ENCODE measurements at places on chromosomes 12 and 14.

- DNase-seq = no peak
Observed at GRCh38 chr12:61797266-61797665, 462.9 kb upstream of the USP15 start.

GRCh38 chr12:78797196-78797931 is 67.2 kb upstream of the SYT1 start:
- DNase-seq = no peak

DNA sequence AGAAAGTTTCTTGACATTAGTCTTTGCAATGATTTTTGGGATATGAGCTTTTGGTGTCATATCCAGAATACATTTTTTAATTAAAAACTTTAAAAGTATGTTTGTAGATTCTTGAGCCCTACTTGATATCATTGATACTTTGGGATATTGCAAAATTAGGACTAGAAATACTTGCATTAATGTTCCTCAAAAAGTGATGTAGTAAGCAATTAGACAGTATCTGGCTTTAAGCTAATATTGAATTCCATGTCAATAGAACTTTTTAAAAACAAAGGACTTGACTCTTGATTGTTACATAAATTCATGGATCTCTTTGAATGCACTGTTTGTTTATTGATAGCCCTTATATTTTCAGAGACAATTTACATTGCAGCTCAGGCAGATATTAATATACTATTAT is 15.6 kb downstream of the PEX5 start:
- DNase-seq = no peak

- peak; percentile 70 for DNase-seq
Observed at GRCh38 chr12:109715310-109716091, 1.9 kb downstream of the FAM222A start.

GRCh38 chr12:107109726-107110719 is 16.7 kb upstream of the CRY1 start:
- peak; percentile 39 for DNase-seq

DNA sequence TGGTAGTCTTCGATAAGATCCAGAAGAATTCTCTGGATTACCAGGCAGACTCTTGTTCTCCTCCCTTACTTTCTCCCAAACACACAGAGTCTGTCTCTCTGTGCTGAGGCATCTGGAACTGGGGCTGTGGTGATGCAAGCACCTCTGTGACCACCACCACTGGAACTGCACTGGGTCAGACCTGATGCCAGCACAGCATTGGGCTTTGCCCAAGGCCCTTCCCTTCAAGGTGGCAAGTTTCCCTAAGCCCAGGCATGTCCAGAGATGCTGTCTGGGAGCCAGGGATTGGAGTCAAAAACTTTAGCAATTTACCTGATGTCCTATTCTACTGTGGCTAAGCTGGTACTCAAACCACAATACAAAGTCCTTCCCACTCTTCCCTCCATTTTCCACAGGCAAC is 14.6 kb upstream of the TMPRSS12 start:
- DNase-seq = no peak

DNA sequence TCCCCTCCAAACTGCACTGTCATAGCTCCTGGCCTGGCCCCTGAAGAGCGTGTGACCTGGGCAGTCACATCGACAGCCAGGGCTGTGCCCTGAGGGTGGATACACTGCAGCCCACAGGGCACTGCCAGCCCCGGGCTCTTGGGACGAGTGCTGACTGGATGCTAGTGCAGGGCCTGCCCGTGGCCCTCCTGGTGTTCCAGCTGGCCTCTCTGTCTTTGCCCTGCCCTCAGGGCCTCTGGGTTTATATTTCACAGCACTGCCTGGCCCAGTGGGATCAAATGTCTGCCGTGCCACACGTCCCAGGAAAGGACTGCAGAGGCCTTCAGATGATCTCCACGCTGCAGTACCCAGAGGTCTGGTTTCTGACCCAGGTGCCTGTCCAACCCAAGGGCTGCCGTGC is 10.1 kb upstream of the CCDC197 start:
- no peak for DNase-seq

GRCh38 chr14:51283402-51284085 is 43.5 kb downstream of the TMX1 start:
- DNase-seq = no peak

- DNase-seq = no peak
Observed at GRCh38 chr12:66187036-66187435, 2.0 kb upstream of the IRAK3 start.

DNA sequence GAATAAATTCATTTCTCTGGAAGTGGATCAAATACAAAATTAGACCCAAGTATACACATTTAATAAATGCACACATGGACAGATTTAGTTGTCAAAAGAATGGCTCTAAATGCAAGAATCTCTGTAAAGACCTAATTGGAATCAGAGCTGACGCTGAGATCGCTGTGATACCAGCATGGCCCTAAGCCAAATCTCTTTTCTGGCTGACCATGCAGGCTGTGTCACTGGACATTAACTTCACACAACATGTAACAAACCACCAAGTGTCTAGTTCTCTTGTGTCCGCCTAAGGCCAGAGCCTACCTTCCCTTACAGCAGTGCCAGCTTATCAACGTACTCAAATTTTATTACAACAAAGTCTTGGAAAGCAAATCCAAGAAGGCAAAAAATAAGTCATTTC is 127.5 kb downstream of the MED13L start:
- no peak for DNase-seq

- DNase-seq = peak; percentile 27
Observed at GRCh38 chr12:123471374-123472068, 13.6 kb downstream of the SNRNP35 start.

DNA sequence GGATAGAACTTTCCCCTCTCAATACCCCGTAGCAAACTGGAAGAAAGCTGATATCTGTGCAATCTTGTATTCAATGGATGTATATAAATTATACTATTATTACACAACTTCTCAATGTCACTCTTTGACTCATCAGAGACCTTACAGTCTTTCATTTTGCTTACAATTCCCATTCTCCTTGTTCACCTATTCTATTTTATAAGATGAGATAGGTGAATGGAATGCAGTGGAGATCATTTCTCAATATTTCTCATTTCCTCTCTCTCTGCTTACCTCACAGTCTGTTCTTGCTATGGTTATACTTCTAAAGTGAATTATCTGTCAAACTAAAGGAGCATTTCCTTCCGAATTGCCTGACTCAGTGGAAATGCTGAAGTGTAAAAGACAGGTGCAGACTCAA is 14.9 kb downstream of the FOXA1 start:
- no peak for DNase-seq

GRCh38 chr14:23640524-23641141 is 4.5 kb downstream of the DHRS2 start:
- peak; percentile 65 for DNase-seq

DNA sequence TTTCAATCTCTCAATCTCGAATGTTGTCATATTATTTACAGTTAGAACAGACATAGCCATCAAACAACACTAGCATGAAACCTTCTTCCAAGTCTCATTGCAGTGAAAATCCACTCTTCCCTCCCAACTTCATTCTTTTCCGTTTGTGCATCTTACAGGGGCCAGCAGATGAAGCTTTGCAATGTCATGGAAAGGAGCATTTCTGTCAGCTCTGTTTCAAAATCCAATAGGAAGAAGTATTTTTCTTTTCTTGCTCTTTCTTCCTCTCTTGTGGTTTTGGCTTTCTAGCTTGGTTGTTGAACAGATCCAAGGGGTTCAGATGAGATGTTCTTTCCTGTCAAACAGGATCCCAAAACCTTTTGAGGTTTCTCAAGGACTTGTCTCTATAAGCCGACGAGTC is 416.6 kb downstream of the AEBP2 start:
- DNase-seq = no peak

- DNase-seq = no peak
Observed at GRCh38 chr12:88362439-88362838, 217.8 kb downstream of the KITLG start.

- no peak for DNase-seq
Observed at GRCh38 chr14:104908303-104908702, 16.4 kb upstream of the PLD4 start.

- DNase-seq = no peak
Observed at GRCh38 chr12:6696690-6697583, 3.7 kb downstream of the PIANP start.

Data from left hindlimb (tissue), 1 donor.